ENCODE measurements at places on chromosomes 2 and 18.

DNA sequence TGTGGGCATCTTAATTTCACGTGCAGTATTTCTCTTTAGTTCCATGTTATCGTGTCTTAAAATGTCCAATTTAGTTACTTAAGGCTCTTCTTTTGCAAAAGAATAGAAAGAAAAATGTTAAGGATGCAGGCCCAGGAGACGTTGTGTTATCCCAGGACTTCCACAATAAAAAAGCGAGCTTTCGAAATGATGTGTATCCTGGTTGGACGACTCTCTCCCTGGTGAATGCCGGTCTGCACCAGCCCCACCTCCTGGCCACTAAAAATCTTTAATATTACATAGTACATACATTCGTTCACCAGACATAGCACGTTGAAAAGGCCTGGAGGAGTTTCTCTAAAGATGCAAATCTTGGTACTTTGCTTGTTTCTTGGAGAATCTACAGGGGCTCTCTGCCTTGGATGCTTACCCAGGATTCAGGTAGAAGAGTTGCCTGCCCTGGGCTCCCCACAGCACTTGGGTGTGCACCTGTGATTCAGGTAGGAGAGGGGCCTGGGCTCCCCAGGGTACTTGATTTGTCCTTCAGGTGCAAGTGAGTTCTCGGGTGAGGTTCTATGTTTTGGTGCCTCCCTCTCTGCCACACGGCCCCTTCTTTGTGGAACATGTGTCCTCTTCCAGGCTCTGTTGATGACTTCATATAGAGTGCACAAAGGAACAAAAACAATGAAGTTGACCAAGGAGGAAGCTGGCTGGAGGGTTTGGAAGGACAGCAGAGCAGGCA, 26.6 kb downstream of the TWIST2 start:
- no peak for DNase-seq

GRCh38 chr2:134392442-134393074, 138.7 kb downstream of the MGAT5 start:
- no peak for DNase-seq

GRCh38 chr2:189527041-189527750, 53.4 kb downstream of the SLC40A1 start:
- no peak for DNase-seq

GRCh38 chr2:42998721-42999120, 206.3 kb upstream of the HAAO start:
- no peak for DNase-seq

DNA sequence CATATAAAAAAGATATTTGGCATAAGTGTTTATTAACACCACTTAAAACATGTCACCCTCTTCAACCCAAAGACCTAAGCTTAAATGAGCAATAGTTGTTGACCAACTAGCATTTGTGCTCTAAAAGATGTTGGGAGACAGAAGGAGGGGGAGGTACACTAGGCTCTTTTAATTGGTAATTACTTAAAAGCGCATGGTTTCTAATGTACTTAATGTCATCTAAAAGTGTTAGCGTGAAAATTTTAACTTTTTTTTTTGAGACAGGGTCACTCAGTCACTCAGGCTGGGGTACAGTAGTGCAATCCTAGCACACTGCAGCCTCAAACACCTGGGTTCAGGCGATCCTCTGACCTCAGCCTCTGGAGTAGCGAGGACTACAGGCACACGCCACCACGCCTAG, 5.5 kb downstream of the WDSUB1 start:
- no peak for DNase-seq

GRCh38 chr2:227020416-227020815, 143.6 kb downstream of the COL4A4 start:
- no peak for DNase-seq

DNA sequence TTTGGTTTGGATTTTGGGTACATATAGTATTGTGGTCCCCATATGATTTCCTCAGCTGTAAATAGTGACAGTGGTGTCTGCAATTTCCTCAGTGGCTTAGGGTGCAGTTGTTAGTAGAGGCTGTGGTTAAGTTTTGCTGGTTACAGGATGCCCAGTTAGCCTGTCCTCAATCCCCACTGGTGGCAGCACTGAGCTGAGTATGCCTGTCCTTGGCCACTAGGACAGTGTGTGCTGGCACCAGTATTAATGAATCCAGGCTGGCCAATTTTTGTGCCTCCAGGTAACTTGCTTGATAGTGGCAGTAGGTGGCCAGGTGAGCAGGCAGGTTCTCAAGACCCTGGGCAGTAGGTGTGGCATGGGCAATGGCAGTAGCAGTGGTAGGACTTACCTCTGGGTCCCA, 973.1 kb downstream of the TMEM182 start:
- DNase-seq, result no peak

DNA sequence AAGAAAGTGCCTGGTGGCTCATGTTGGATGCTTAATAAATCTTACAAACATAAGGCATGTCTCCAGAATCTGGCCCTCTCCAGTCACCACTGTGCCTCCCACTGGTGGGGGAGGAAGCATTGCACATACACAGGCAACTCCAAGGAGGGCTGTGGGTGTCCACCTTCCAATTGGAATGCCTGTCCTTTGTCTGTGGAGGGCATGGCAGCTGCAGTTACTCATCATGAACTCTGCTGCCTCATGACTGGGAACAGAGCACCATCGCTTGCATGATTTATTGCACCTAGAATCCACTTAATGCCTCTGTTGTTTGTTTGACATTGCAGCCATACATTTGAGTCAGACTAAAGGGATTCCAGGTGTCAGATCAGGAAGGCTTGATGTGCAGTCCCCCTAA, 278.9 kb downstream of the PRKCE start:
- DNase-seq, result no peak

- no peak for DNase-seq
Measured at GRCh38 chr2:37191253-37191652, 2.8 kb upstream of the SULT6B1 start.

DNA sequence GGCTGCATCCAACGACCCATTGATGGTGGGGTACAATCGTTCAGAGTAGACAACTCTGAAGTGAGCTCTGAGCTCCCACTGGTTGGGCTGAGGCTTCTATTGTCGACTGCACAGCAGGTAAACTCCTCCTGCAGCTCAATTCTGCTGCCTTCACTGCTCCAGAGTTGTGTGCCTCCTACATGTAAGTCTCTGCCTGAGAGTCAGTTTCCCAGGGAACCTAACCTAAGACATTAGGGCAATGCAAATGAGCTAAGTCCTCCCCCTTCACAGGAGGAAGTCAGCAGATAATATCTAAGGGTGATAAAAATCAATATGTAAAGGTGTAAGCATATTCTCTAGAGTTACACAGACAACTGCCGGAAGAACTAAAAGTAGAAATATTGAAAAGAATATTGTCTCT, 22.5 kb upstream of the ACYP2 start:
- DNase-seq, result no peak

- no peak for DNase-seq
Measured at GRCh38 chr2:60528281-60529020, 25.0 kb downstream of the BCL11A start.

DNA sequence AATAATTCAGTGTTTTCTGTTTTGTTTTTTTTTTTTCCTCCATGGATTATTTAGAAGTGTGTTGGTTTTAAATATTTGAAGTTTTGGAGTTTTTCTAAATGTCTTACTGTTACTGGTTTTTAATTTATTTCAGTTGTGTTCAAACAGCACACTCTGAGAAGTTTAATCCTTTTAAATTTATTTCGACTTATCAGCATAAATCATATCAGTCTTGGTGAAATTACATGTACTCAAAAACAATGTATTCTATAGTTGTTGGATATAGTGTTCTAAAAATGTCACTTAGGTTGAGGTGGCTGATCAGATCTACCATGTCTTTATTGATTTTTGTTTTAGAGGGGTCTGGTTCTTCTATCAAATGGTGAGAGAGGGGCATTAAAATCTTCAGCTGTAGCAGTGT, 134.7 kb downstream of the NCOA1 start:
- DNase-seq, result no peak

DNA sequence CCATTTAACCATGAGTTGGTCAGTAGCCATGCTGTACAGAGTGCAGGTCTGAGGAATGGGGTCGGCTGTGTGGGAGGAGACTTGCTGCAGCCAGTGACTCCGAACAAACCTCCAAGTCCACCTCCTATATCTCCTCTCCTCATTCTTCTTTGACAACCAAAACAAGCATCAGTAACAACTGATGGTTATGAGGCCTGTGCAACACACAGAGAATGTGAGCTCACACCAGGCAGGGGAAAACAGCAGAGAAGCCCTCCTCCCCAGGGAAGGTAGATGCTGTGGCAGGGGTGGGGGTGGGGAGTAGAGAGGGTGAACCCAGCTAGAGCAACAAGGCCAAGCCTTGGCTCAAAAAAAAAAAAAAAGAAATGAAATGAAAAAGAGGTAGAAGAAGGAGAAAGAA, 12.3 kb upstream of the CNGA3 start:
- no peak for DNase-seq

- DNase-seq, result no peak
Measured at GRCh38 chr2:43071599-43072550, 154.5 kb downstream of the ZFP36L2 start.

DNA sequence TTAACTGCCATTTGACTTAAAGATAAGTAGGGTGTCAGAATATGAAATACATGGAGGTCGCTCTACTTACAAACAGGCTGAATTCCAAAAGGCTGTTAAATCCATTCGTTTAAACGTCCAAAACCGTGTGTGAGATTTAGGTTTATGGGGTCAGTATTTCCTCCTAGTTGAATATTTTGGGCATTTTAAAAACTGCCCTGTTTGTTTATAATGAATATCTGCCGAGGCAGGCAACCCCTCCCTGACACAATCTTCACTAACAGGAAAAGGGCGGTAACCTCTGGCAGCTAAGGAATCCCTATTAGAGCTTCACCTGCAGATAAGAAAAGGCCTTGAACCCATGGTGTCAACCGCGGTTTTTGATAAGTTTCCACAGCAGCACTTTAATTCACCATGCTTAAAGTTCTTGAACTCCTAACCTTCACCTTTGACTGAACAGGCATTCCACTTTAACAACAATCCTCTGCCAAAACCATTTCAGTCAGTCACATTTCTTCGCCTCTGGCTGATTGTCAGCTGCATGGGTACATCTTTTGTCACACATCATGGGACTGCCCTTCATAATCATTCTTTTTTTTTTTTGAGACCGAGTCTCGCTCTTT, 17.8 kb downstream of the TRAK2 start:
- no peak for DNase-seq

DNA sequence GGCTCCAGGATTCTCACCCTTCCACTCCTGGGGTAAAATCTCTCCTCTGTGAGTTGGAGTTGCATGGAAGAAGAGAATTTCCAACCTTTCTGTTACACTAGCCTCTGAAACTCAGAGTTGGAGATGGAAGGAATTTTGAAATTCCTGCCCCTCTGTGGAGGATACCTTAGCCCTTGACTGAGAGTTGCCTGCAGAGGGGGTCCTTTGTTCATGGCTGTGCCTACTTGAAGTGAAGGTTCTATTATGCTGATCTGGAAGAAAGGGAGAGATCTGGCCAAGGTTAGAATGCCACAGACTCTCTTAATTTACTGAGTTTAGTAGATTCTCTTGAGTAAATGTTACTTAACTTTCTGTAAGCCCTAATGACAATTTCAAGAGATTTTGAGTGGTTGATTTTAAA, 626.6 kb upstream of the GYPC start:
- no peak for DNase-seq

DNA sequence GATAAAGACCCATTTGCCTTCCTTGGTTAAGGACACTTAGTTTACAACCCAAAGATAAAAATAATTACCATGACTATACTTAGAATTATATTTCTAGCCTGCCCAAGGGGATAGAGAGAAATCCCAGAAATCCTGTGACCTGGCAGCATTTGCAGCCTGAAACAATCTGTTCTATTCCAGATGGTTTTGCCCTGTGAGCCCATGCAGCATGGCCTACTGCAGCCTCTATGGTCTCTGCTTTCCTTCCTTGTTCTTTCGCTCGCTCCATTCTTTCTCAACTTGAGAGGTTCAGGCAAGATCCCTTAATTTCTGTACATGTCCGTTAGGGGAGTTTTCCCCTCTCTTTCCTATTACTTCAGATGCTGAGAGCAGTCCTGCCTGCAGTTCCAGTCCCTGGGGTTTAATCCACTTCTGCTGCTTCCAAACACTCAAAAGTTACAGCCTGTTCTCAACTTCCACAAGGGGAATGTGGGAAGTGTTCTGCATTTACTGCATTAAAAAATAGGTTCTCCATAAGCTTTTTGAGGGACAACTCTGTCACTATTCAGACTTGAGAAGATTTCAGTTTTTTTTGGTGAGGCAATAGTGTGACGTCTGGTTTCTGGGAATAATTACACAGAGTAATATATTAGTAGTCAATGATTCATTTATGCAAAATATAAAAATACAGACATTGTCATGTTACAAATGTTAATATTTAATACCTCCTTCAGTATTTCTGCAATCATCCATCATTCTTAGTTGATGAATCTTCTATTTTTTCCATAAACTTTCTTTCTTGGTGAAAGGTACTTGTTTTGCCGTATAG, 80.3 kb downstream of the CDCA7 start:
- no peak for DNase-seq

DNA sequence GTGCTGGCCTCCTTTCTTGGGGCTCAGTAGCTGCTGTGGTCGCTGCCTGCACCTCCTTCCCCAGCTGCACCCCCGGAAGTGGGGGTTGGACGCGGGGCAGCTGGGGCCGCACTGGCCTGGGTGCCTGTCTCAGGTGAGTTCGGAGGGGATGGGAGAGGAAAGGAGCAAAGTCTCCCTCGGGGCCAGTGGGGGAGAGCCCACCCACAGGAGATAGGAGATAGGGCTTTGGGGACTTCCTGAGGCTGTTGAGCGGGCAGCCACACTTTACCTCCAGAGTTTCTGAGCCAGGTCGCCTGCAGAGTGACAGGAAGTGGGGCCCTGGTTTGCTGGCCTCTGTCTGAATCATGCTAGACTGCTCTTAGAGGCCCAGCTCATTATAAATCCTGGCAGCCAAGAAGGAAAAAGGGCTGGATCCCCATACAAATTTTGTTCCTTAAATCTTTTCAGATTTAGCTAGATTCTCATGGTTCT, 8.1 kb downstream of the MBP start:
- peak; percentile 68 for DNase-seq

GRCh38 chr2:149603248-149603647, 15.7 kb upstream of the MMADHC start:
- DNase-seq, result no peak

- no peak for DNase-seq
Measured at GRCh38 chr2:28445448-28446258, 50.2 kb upstream of the PLB1 start.

- DNase-seq, result no peak
Measured at GRCh38 chr2:176172007-176172894, 15.1 kb downstream of the HOXD3 start.

DNA sequence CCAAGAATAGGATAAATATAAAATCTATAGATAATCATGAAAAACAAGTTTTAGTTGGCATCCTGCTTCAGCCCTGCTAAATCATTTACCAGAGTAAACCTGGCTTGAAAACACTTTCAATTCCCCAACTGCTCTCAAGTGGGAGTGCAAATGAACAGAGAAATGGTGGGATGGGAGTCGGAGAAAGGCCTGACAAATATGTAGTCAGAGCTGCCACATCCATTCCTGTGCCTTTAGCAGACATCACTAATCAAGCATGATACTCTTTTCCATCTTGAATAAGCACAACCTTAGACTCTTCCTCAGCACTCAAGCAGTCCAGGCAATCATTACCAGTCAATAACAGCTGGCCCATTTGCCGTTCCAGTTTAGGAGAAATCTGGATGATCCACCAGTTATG, 101.3 kb downstream of the ANKRD44 start:
- no peak for DNase-seq
